ENCODE measurements at places on chromosomes 16 and 17. TPM values are rescaled to one million over a fixed set of nuclear protein-coding genes. Genes with fewer than 3 reads are reported as not detected.

DNA sequence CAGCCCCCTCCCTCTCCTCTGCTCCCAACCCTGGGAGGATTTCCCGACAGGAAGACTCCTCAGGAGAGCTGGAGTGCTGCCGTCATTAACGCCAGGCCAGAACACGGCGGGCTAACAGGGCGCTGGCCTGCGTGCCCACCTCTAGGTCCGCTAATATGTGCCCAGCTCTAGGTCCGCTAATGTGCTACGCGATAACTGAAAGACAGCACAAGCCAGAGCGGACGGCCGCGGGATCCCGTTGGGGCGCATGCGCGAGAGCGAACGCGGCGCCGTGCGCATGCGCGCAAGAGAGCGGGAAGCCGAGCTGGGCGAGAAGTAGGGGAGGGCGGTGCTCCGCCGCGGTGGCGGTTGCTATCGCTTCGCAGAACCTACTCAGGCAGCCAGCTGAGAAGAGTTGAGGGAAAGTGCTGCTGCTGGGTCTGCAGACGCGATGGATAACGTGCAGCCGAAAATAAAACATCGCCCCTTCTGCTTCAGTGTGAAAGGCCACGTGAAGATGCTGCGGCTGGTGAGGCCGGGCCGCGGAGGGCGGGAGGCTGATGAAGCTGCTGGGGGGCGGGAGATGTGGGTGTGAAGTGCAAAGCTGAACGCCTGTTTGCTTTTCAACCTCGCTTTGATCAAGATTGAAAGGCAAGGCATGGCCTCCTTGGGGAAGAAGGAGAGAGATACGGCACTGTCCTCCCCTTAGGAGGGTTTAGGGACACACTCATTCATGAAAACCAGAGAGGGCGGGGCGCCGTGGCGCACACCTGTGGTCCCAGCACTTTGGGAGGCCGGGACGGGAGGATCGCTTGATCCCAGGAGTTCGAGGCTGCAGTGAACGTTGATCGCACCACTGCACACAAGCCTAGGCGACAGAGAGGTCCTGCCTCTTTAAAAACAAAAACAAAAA, at the start of gene CKLF:
Gene CKLF (plus strand): TSS at position 291 of the 892 bp plus-strand sequence. CDS start 140 bp downstream, at position 431.
- peak; percentile 94 for DNase-seq
- H3K4me1 ChIP-seq = peaks cover 64% of the 10 kb centered on the region
- H3K36me3 ChIP-seq = peaks cover 41% of the 10 kb centered on the region
- H3K4me3 ChIP-seq = peak within 1 kb of the TSS; percentile 98

- no peak for DNase-seq
- peaks cover 45% of the 10 kb centered on the region for H3K36me3 ChIP-seq
- no peaks in the 10 kb centered on the region for H3K27me3 ChIP-seq
- peak overlapping the region; percentile 0 for H3K4me3 ChIP-seq
These were observed 6.1 kb downstream of the NOD2 start for GRCh38 chr16:50699326-50700159.

- no peaks in the 10 kb centered on the region for H3K27me3 ChIP-seq
- H3K36me3 ChIP-seq = no peaks in the 10 kb centered on the region
- DNase-seq = no peak
These were observed 232.0 kb downstream of the ENGASE start for GRCh38 chr17:79306424-79307318.

GRCh38 chr17:30244853-30245385, 9.4 kb upstream of the SLC6A4 start:
- H3K4me1 ChIP-seq = no peaks in the 10 kb centered on the region
- peaks cover 4% of the 10 kb centered on the region for H3K27me3 ChIP-seq
- no peak overlapping the region for H3K4me3 ChIP-seq
- DNase-seq = no peak
- peaks cover 35% of the 10 kb centered on the region for H3K36me3 ChIP-seq
- no peak overlapping the region for H3K27ac ChIP-seq

- no peak for DNase-seq
- no peaks in the 10 kb centered on the region for H3K4me1 ChIP-seq
- no peak overlapping the region for H3K27ac ChIP-seq
- no peaks in the 10 kb centered on the region for H3K27me3 ChIP-seq
These were observed 41.4 kb upstream of the PIRT start for GRCh38 chr17:10879190-10879836.

GRCh38 chr17:44733753-44734152, 25.0 kb upstream of the ADAM11 start:
- no peaks in the 10 kb centered on the region for H3K27me3 ChIP-seq
- peaks cover 32% of the 10 kb centered on the region for H3K36me3 ChIP-seq
- no peak for DNase-seq
- no peaks in the 10 kb centered on the region for H3K4me1 ChIP-seq

- H3K36me3 ChIP-seq = no peaks in the 10 kb centered on the region
- H3K27ac ChIP-seq = no peak overlapping the region
- H3K27me3 ChIP-seq = peaks cover 32% of the 10 kb centered on the region
- no peak overlapping the region for H3K4me3 ChIP-seq
- no peak for DNase-seq
These were observed 303.5 kb downstream of the FOXL1 start for GRCh38 chr16:86881861-86882273.

DNA sequence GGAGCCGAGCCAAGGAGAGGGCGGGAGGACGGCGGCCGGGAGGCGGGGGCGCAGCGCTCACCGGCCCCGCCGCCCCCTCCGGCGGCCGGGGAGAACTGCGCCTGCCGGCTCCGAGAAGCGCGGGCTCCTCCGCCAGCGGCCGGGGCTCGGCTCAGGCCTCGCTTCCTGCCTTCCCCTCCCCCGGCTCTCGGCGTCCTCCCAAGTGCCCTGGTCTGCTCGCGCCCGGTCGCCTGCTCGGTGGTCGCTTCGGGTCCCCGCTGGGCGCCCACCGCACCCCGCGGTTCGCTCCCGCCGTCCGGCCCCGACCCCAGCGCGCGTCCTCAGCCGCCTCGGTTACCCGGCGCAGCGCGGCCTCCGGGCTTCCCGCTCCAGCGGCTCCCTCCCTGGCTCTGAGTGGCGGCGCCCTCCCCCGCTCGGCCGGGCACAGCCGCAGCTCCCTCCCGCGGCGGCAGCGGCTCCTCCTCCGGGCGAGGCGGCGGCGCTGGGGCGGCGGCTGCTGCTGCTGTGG, 313 bp downstream of the UBTF start:
- no peak overlapping the region for H3K4me3 ChIP-seq
- peaks cover 38% of the 10 kb centered on the region for H3K4me1 ChIP-seq
- no peak overlapping the region for H3K27ac ChIP-seq

DNA sequence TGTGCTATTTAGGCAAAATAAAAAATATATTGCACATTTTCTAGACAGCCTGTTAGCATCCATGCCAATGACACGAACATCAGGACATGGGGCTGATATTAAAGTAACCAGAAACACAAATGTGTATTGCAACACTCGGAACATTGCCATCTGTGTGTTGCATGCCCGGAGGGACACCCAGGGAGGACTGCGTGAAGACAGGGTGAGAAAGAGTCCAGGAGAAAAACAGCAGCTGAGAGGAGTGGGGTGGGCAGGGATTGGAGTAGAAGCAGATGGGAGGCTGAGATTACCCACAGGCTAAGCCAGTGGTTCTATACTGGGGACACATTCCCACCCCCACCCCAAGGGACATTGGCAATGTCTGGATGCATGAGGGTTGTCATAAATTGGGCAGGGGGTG, 114.8 kb downstream of the GRIN2A start:
- no peaks in the 10 kb centered on the region for H3K4me1 ChIP-seq
- DNase-seq = no peak
- no peaks in the 10 kb centered on the region for H3K36me3 ChIP-seq
- H3K4me3 ChIP-seq = no peak overlapping the region
- H3K27me3 ChIP-seq = no peaks in the 10 kb centered on the region
- H3K27ac ChIP-seq = no peak overlapping the region

- no peak for DNase-seq
- H3K4me3 ChIP-seq = no peak overlapping the region
- H3K4me1 ChIP-seq = no peaks in the 10 kb centered on the region
- H3K36me3 ChIP-seq = no peaks in the 10 kb centered on the region
- H3K27ac ChIP-seq = no peak overlapping the region
These were observed 13.4 kb downstream of the NATD1 start for GRCh38 chr17:21239680-21240368.

DNA sequence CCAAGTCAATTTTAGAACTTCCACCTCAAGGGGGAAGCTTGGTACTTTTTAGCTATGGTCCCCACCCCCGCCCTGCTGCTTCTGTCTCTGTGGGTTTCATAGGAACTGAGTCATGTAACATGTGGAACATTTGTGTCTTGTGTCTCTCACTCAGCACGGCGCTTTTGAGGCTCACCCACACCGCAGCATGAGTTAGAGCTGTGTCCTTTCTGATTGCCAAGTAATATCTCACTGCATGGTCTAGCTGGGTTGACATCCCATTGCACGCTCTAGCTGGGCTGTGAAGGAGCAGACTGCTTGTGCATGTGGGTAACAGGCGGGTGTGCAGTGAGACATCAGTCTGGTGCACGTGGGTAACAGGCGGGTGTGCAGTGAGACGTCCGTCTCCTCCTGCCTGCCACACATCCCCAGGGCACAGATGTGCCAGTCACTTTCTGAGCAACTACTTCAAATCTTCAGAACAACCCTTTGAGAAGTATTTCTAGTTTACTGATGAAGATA, 26.4 kb upstream of the SLC7A5 start:
- DNase-seq = peak; percentile 81
- peak overlapping the region; percentile 100 for H3K27ac ChIP-seq
- no peaks in the 10 kb centered on the region for H3K27me3 ChIP-seq
- H3K4me1 ChIP-seq = peaks cover 50% of the 10 kb centered on the region
- H3K4me3 ChIP-seq = peak overlapping the region; percentile 73
- H3K36me3 ChIP-seq = peaks cover 4% of the 10 kb centered on the region

GRCh38 chr17:30819971-30820705, 4.4 kb downstream of the CRLF3 start:
- peaks cover 48% of the 10 kb centered on the region for H3K4me1 ChIP-seq
- H3K27me3 ChIP-seq = no peaks in the 10 kb centered on the region
- H3K27ac ChIP-seq = peak overlapping the region; percentile 81
- H3K4me3 ChIP-seq = peak overlapping the region; percentile 73
- DNase-seq = no peak

SYNGR3 gene
- 21.3 TPM for total RNA-seq

PRAC1 gene
- total RNA-seq = not detected

Data from activated T-helper 2 cell treated with anti-CD3 and anti-CD28 coated beads, Interferon-gamma antibody, Interleukin-2, Interleukin-4, amounts not matched to agents 10 μg/mL and 5 μg/mL and 100 μg/mL, durations not matched to agents 14 hours and 24 hours and 36 hours (primary cell).